ENCODE measurements at places on chromosomes 4 and X.

DNA sequence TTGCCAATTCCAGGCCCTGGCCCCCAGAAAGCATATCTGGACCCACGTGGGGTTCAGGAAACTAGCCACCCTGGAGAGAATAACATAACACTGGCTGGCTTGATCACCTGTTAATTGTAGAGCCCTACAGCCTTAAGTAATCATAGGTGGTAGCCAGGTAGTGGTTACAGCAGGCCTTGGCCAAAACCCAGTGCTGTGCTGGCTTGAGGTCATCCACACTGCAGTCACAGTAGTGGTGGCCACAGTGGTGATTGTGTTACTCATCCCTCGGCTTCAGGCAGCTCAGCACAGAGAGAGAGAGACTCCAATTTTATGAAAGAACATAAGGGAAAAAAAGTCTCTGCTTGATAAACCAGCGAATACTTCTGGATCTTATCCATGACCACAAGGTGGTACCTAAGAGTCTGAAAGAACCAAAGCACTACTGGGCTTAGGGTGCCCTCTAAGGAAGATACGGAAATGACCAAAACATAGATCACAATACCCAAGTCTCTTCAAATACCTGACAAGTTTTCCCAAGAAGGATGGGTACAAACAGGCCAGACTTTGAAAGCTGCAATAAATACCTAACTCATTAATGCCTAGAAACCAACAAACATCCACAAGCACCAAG, 46.6 kb upstream of the CDX4 start:
- no peak for DNase-seq

DNA sequence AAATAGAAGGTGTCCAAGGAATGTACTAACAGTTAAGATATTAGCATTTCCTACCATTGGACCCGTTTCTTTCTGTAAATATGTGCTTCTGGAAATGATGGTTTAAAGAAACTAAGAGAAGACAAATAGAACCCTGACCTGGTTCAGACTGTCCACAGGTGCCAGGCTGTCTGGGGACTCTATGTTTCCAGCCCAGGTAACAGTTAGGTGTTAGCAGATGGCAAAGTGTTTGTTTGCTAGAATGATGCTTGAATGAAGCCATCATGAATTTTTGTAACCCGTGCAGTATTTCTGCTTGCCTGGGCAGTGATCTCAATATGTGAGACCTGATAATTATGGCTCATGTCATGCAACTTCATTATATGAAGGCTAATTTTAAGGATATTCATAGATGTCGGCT, 87.5 kb downstream of the LRRC66 start:
- no peak for DNase-seq

DNA sequence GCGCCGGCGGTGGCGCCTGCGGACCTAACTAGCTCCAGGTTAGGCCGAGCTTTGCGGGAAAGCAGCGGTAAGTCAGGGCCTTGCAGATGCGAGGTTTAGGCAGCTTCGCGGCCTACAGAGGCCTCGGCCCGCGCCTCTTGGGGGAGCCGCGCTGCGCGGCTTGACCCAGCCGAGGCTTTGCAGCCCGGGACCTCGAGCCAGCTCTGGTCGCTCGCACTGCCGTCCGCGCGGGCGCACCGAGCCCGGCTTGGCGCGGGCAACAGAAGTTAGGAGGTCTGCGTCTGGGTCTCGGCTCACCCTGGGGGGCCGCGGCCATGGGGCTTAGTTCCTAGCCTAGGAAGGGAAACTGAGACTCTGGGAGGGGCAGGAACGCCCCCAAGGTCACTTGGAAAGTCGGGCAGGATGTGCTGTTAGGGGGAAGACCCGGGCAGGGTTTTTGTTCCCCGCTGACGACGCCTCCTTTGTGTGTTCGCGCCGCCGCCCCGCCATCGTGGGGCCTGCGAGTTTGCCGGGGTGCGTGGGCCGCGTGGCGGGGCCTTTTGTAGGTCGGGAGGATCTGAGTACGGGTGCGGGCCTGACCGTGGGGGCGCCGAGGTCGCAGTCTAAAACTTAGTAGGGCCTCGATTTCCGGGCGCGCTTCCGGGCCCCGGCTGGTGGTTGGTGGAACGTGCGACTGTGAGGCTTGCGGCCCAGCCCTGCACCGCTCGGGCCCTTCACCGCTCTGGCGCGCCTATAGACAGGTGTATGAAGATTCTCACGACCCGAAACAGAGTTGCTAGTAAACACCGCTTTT, 482 bp downstream of the RNF4 start:
- DNase-seq, result peak; percentile 61

GRCh38 chrX:48681539-48682183, 1.9 kb upstream of the WAS start:
- DNase-seq, result no peak

DNA sequence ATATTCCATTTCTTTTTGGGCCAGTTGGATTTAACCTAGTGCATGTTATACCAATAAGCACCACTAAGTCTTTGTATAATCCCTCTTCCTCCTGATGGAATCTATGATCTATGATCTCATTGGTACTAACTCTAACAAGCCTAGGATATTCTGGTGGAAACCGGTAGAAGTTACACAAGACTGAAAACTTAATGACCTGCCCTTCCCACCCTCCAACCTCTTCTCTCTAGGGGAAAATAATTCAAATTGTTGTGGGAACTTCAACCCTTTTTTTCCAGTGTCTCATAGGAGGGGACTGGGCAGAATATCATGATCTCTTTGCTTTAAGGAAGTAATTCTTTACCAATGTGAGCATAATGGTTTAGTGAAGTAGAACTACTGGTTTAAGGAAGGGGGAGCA, 289.5 kb upstream of the BOD1L1 start:
- DNase-seq, result no peak

DNA sequence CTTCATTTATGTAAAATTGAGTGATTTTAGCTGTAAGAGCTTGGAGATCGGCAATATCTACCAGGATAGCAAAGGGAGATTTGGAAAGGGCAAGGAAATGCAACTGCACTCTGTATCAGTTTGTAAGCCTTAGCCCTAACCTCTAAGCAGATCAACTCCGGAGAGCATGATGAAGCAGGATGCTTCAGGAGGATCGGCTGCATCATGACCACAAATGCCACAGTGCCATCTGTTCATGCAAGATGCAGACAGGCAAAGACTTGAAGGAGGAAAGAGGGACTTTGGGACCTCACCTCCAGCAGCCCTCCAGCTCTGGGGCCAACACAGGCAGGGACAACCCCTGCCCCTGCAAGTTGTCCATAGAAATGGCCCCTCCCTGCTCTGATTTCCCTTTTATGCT, 377.6 kb upstream of the GATB start:
- DNase-seq, result no peak

DNA sequence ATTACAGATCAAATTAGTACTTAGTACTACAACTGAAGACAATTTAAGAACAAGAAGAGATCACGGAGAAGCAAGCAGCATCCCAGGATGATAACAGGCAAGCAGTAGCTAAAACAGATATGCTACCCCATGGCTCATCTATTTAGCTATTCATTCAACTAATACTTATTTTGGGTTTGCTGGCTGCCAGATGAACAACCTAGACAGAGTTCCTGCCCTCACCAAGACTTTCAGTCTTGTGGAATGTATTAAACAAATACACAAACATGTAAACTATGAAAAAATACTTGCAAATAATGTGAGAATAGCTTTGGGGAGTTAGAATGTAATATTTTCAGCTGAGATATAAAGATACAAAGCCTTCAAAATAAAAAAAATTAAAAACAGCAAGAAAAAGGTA, 2.4 kb upstream of the CORIN start:
- no peak for DNase-seq

GRCh38 chr4:69713593-69713992, 46.8 kb downstream of the SULT1B1 start:
- peak; percentile 86 for DNase-seq

GRCh38 chr4:14701389-14701788, 300.9 kb upstream of the CPEB2 start:
- DNase-seq, result no peak

DNA sequence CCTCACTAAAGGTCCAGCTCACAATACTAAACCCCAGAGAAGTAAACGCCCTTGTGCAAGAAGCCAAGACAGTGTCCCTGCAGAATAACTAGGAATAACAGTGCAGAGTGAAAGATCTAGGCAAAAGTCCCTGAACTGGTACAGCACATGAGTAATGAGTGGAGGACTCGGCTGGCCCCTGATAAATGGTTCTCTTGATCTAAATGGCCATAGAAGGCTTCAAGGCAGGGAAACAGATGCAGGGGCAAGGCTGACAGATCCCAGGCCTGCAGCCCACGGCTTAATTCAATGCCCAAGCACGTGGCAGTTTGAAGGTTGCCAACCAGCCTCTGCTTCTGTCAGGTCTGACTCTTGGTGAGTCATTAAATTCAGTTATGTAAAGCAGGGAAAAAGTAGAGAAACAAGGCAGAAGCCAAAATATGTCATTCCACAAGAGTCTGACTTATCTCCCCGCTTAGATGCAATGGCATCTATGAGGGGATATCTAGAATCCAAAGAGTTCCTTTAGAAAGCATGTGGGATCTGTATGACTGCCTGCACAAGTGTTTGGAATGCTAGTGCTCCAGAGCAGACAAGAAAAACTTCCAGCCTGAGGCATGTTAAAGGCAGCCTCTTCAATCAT, 121.3 kb downstream of the PRDM5 start:
- no peak for DNase-seq

GRCh38 chr4:7782783-7783182, 156.9 kb downstream of the AFAP1 start:
- no peak for DNase-seq

DNA sequence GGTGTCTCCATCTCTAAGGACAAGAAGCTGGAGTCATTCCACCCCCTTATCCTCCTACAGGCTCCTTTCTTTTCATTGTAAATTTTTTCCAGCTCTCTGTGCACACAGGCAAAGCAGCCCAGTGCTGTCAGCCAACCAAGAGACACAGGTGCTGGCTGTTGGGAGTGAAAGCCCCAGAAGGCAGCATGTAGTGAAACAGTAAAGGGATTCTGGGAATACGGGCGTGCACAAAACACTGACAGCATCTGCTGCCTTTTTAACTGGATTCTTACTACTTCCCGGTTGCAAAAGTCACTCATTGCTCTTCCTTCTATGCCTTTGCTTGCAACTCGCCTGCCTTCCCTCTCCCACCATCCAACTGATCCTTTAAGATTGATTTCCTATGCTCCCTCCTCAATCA, 208.6 kb upstream of the PRPS2 start:
- no peak for DNase-seq

- no peak for DNase-seq
These were observed 28.2 kb upstream of the PPP2R2C start for GRCh38 chr4:6500481-6501140.

DNA sequence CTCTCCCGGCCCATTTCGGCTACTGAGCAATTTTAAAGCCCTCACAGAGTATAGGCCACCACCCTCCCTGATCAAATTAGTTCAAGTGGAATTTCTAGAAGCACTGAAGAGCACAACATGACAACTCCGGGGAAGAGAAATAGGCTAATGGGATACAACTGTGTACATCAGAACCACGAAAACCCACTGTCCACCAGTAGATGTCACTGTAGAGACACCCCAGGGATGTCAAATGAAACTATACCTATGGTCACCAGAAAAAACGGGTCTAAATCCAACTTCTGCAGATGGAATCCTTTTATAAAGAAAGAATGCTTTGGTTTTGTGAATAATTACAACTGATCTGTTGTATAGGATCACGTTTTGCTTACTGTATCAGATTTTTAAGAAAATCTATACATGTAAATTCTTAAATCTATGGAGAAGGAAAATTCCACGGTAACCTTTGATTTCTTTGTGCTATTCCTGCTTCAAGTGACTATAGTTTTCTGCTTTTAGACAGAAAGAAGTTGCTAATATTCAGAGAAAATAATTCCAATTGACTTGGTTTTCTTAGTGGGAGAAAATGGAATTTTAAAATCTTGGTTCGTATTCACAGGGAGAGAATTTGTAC, 29.5 kb upstream of the MAP3K15 start:
- peak; percentile 45 for DNase-seq

DNA sequence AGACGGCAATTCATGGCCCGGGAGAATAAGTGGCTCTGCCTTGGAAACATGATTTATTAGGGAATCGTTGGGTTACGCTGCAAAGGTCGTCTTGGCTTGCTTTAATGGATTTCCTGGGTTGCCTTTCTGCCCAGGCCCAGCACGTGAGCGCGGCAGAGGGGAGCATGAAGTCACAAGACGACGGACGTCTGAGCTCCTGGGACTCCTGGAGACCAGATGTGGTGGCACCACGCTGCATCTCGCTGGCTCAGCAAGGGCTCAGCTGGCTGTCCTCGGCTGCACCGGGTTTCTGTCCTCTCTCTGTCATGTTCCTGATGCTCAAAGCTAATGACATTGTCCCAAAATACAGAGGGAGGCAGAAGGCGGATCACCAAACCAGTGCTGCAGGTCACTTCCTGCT, 61.2 kb downstream of the C4orf50 start:
- no peak for DNase-seq

- DNase-seq, result no peak
These were observed 31.6 kb downstream of the PTTG2 start for GRCh38 chr4:37991623-37992410.

GRCh38 chrX:15500497-15500966, at the start of gene BMX:
Gene BMX, plus strand, starts transcription at chrX:15500807. Its CDS starts 7,547 bp downstream, at chrX:15508354.
- DNase-seq, result no peak

DNA sequence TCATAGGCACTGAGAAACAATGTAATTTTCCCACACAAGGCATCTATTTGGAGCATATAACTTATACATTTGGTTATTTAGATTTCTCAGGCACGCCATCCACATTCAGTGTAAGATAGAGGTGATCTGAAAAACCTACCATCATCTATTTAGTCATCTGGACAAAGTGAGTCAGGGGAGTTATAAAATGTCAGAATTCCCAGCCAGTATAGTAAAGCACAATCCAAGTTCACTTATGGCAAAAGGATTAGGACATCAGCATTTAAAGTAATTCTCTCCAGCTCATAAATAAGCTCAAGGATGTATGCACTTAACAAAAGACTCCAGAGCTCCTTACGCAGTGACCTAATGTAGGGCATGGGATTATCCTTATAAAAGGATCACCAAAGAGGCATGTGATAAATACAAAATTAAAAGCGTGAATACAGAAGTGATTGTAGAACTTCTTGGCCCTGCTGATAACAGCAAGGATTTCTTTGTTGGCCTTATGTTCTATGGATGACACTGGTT, 65.3 kb upstream of the DCLK2 start:
- DNase-seq, result no peak

DNA sequence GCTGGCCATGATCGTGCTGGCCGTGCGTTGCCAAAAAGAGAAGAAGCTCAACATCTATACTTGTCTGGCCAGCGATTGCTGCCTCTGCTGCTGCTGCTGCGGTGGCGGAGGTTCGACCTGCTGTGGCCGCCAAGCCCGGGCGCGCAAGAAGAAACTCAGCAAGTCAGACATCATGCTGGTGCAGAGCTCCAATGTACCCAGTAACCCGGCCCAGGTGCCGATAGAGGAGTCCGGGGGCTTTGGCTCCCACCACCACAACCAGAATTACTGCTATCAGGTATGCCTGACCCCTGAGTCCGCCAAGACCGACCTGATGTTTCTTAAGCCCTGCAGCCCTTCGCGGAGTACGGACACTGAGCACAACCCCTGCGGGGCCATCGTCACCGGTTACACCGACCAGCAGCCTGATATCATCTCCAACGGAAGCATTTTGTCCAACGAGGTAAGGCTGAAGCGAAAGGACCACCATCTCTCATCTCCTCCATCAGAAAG, 3.3 kb downstream of the PCDH10 start:
- DNase-seq, result no peak

- no peak for DNase-seq
These were observed 111.8 kb downstream of the APBB2 start for GRCh38 chr4:41102414-41103092.

GRCh38 chr4:159101988-159102621, 774 bp upstream of the RAPGEF2 start:
- no peak for DNase-seq
